Esophagus squamous epithelium (tissue), 5 donors: ENCODE measurements at places on chromosomes 7 and 10.

DNA sequence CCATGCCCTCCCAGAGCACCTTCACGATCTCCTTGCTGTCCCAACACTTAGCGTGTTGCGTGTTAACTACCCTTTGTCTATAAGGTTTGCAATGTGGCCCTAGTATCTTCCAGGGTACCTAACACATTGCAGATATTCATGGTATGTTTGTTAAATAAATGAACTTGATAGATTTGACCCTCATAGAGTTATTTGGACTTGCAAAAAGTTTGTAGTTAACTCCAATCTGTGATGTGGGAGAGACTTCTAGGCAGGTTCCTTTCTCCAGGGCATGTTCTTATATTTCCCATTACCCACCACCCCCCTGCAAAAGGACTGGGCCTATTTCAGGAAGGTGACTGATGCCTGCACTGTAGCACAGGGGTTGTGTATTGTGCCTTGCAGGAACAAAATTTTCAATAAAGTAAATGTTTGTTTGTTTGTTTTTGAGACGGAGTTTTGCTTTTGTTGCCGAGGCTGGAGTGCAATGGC is 612 bp downstream of the HILPDA start:
- DNase-seq: no peak

- DNase-seq: no peak
These were observed 471.9 kb upstream of the PCDH15 start for GRCh38 chr10:55272886-55273285.

- no peak for DNase-seq
These were observed 66.6 kb downstream of the CUBN start for GRCh38 chr10:17062955-17063484.

DNA sequence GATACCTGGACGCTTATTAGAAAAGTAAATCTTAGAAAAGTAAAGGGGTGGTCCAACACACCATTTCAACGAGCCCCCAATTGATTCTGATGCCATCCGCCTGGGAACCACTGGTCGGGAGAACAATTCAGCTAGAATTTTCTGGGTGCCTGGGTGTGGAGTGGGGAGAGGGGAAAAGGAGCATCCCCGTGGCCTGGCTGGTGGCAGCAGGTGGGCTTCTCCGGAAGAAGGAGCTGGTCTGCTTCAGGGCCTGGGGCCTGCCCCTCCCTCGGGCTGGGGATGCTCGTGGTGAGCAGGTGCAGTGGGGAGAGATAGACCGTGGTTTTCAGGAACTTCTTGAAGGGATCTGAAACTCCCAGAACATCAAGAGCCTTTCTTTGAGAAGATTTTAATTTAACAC is 39.9 kb upstream of the DUSP5 start:
- no peak for DNase-seq

DNA sequence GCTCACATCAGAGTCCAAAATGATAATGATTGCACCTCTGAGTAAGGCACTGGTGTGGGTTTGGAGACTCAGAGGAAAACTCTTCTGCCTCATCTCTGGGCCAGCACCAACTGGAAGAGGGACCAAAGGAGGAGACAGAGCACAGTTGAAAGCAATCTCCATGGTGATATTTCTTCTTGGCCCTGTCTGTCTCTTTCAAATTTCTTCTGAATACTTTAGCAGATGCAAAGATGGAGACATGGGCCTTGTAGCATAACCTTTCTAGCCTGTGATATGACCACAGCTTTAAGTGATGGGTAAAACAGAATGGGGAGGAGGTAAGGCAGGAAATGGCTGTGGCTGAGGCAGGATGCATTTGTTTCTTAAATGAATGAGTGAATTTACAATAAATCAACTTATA is 12.2 kb upstream of the GIMAP7 start:
- DNase-seq: no peak

- no peak for DNase-seq
These were observed 42.1 kb downstream of the NOD1 start for GRCh38 chr7:30436518-30436917.

- DNase-seq: no peak
These were observed 94.9 kb downstream of the CHST15 start for GRCh38 chr10:123998197-123999141.

DNA sequence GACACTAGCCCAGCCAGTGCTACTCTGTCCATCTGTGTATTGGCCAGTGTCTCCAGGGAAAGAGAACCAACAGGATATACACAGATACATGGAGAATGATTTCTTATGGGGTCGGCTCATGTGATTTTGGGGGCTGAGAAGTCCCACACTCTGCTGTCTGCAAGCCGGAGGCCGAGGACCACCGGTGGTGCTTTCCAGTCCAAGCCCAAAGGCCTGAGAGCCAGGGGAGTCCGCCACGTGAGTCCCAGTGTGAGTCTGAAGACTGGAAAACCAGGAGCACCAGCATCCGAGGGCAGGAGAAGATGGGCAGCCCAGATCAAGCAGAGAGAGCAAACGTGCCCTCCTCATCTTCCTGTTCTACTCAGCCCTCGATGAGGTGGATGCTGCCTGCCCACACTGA is 71.5 kb downstream of the C10orf143 start:
- no peak for DNase-seq

DNA sequence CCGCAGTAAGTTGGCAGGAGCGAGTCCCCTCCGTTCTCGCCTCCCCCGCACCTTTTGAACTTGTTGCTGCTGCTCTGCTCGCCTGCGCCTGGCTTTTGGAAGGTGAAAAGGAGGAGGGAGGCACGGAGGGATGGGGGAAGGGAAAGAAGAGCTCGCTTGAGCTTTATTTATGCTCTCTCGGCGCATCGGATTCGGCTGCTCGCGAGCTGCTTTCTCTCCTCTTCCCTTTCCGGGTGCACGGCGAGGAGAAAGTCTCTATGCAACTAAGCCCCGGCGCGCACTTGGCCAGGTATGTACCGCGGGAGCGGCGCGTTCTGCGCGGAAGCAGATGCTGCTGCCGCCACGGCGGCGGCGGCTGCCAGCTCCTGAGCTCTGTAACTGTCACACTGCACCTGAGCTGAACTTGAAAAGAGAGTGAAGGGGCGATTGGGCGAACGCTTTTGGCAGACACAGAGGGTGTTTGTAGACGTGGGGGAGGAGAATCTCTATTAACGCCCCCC is 551 bp downstream of the KCND2 start:
- no peak for DNase-seq

- no peak for DNase-seq
These were observed 66.3 kb downstream of the VIPR2 start for GRCh38 chr7:159078193-159078910.

DNA sequence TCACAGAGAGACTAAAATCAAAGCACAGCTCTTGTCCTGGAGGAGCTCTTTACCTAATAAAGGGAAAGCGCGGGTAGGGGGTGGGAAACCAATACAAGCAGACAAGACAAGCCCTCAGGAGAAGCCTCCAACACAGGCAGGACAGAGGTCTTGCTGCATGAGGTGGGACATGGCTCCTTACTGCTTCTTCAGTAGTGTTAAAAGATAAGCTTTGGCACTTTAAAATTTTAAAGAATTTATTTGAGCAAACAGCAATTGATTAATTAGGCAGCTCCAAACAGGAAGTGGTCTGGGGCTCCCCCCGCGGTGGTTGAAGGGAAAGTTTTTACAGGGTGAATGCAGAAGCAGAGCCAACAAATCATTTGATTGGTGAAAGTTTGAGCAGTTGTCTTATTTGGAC is 50.3 kb upstream of the MACC1 start:
- DNase-seq: no peak

GRCh38 chr10:112000466-112000865 is 183.1 kb downstream of the GPAM start:
- no peak for DNase-seq

- DNase-seq: no peak
These were observed 13.3 kb upstream of the SYPL1 start for GRCh38 chr7:106125417-106125816.

GRCh38 chr7:67301667-67302066 is 305.0 kb downstream of the TYW1 start:
- no peak for DNase-seq

DNA sequence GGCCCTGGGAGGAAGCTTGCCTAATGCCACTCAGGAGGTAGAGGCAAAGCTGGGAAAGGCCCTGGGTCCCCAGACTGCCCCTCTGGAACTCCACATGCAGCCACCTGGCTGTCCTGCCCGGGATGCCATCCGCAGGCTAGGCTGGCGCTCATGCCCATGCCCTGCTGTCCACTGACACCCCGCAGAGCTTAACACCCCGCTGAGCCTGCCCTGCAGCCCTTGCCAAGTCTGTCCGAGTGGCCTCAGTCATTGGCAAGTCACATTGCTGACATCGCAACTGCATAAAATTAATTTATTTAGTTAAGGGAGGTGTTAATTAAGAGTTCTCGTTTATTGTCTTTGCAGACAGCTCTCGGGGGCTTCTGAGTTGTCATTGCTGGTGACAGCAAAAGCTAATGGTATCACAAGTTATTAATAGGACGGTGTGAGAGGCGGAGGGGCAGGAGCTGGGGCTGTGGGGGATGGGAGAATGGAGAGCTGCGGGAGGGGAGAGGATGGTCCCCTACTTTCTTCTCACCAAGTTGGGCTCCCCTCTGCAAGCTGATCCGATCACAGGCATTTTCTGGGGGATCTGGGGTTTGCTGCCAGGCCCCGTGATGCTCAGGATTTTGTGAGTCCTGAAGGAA is 55.6 kb upstream of the PCBD1 start:
- DNase-seq: no peak

GRCh38 chr7:35333265-35333664 is 79.4 kb upstream of the TBX20 start:
- DNase-seq: no peak

GRCh38 chr10:76871697-76872295 is 765.8 kb downstream of the KCNMA1 start:
- DNase-seq: no peak

GRCh38 chr10:99975106-99975829 is 34.5 kb downstream of the DNMBP start:
- DNase-seq: no peak

DNA sequence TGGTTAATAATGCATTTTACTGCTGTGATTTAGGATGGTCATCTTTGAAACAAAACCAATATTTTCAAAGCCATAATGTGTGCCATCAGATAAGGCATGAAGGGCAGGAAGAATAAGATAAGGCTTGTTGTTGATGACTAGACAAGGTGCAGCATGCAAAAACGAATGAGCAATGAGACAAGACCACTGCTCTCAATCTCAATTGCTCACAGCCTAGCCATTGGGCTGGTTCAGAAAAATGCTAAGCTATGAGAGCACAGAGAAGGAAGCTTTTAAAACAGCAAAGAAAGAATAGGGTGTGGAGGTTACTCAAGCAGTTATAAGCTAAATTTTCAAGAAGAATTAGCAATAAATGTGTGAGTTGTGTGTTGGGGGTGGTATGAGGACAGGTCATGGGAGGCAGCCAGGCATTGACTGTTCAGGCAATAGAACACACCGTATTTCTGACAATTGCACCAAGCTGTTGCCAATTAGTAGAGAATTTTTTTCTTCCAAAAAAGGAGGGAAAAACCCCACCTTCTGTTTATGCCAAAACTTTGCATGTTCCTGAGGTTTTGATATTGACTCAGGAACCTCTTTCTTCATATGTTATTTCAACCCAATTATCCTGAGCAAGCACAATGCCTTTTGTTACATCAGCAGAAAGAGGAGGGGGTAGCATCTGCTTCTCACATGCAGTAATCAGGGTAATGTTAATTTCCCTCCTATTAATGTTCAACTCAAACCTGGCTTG is 276.5 kb downstream of the HDAC9 start:
- no peak for DNase-seq

- DNase-seq: no peak
These were observed 763.7 kb upstream of the MBL2 start for GRCh38 chr10:53536322-53536721.

DNA sequence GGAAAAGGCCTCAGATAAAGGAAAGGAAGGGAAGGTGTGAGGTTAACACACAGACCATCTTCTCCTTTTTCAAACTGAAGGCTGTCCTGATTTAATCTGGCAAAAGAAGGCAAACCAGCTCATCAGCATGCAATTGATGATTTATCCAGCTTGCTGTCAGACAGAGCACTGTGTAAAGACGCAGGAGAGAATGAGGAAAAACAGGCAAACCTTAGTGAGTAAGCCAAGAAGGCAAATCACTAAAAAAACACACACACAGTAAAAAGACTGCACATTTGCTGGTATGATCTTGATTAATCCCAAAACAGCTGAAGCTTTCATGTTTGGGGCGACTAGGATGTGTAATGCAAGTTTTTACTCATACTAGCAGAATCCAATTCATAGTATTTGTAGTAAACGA is 65.8 kb upstream of the SKAP2 start:
- DNase-seq: no peak

GRCh38 chr10:113704637-113705343 is 25.1 kb downstream of the CASP7 start:
- DNase-seq: no peak

DNA sequence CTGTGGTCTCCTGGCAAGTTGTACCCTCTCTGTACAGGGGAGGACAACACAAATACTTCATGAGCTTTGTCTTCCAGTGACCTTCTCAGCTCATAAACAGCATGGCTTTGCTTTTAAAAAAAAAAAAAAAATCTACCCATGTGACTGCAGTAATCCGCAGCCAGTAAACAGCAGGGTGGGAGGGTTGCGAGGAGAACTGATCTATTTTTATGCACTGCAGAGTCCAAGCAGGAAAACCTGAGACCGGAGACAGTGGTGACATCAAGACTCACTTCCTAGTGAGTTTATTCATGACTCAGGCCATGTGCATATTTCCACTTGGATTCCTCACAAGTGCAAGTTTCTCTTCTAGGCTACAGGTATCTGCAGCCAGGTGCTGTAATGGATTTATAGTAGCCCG is 127.9 kb downstream of the NRF1 start:
- DNase-seq: no peak

- DNase-seq: no peak
These were observed 29.5 kb upstream of the CCNY start for GRCh38 chr10:35306852-35307251.

- DNase-seq: no peak
These were observed 9.4 kb upstream of the OPN4 start for GRCh38 chr10:86644794-86645445.

- DNase-seq: no peak
These were observed 28.5 kb downstream of the PRLHR start for GRCh38 chr10:118566911-118567310.

- no peak for DNase-seq
These were observed 436.7 kb downstream of the TNS3 start for GRCh38 chr7:47145186-47145725.

DNA sequence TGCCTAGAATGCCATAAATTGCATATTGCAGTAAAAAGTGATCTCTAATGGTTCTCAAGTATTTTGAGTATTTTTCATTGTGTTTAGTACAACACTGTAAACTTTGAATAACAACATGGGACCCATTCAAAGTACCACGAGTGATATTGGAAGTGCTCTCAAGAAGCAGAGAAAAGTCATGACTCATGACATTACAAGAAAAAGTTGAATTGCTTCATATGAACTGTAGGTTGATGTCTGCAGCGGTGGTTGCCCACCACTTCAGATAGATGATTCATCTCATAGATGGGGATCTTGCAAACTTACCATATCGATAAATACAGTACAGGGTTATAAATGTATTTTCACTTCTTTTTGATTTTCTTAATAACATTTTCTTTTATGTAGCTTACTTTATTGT is 33.9 kb downstream of the ENTPD1 start:
- no peak for DNase-seq

GRCh38 chr10:113991091-113991860 is 52.4 kb upstream of the ADRB1 start:
- DNase-seq: no peak
